ENCODE measurements at places on chromosomes 11 and 22. TPM values are rescaled to one million over a fixed set of nuclear protein-coding genes. Genes with fewer than 3 reads are reported as not detected.

Gene KRTAP5-11
- polyA plus RNA-seq: not detected

Gene NRGN
- polyA plus RNA-seq: 16.0 TPM

Gene MUC5AC
- not detected for polyA plus RNA-seq

Gene INS
- not detected for polyA plus RNA-seq

Gene SMTN
- polyA plus RNA-seq: 192 TPM

Gene KRTAP5-5
- not detected for polyA plus RNA-seq

Gene CNGA4
- 0.16 TPM for polyA plus RNA-seq

Gene CNTF
- 0.59 TPM for polyA plus RNA-seq

Gene TYR
- not detected for polyA plus RNA-seq

Gene ABCC8
- polyA plus RNA-seq: 6.4 TPM

Gene RDX
- 37.5 TPM for polyA plus RNA-seq

Gene ALG8
- 27.2 TPM for polyA plus RNA-seq

Gene ZNF74
- polyA plus RNA-seq: 3.5 TPM

Gene DDI1
- polyA plus RNA-seq: not detected

Gene SEPTIN3
- 0.14 TPM for polyA plus RNA-seq

Gene OR2AG2
- not detected for polyA plus RNA-seq

Gene RFPL3
- not detected for polyA plus RNA-seq

Gene NOX4
- polyA plus RNA-seq: 4.7 TPM

Gene MRGPRE
- polyA plus RNA-seq: 0.11 TPM
